ENCODE measurements at places on chromosomes 7 and 10.

DNA sequence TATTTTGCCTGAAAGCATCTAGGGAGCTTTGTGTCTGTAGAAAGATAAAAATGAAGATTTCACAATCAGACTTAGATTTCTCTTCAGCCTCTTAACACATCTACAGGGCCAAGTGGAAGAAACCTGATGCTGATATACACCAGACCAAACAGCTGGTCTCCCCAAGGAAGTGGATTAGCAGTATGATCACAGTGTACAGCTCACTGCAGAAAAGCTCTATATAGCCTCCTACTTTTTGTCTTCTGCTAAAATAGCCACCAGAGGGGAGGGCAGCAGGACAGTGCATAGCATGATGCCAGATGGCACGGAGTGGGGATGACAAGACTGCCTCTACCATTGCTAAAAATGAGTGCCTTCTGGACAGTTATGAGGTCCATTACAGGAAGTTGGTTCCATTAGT is 16.0 kb downstream of the FAM13C start:
- DNase-seq, result no peak

- DNase-seq, result no peak
These were observed 84.0 kb upstream of the PPP1R17 start for GRCh38 chr7:31603046-31603445.

DNA sequence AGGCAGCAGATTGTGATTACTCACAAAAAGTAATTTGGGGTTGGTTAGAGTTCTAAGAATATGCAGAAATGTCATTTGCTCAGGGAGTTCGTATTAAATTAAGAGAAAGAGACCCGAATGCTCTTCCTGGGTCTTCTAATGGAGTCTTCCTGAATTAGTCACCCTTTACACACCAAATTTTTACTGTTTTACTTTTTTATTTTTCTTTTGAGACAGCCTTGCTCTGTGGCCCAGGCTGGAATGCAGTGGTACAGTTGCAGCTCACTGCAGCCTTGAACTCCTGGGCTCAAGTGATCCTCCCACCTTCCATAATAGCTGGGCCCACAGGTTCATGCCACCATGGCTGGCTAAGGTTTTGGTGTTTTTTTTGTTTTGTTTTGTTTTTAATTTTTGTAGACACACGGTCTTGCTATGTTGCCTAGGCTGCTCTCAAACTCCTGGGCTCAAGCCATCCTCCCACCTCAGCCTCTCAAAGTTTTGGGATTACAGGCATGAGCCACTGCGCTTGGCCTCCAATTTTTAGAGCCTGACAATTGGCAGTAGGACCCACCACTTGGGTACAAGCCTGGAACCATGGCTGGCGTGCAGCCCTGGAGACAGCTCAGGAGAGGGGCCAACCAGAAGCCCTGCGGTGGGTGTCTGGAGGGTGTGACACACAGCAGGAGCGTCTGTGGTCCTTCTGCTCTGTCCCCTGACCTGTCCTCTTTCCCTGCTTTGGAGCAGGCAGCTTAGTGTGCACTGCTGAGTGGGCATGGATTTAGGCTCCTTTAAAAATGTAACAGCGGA is 16.4 kb upstream of the BHLHA15 start:
- DNase-seq, result no peak

- DNase-seq, result no peak
These were observed 2.0 kb downstream of the HOXA11 start for GRCh38 chr7:27182861-27183681.

- DNase-seq, result no peak
These were observed 59.8 kb downstream of the RAMP3 start for GRCh38 chr7:45217358-45217757.

DNA sequence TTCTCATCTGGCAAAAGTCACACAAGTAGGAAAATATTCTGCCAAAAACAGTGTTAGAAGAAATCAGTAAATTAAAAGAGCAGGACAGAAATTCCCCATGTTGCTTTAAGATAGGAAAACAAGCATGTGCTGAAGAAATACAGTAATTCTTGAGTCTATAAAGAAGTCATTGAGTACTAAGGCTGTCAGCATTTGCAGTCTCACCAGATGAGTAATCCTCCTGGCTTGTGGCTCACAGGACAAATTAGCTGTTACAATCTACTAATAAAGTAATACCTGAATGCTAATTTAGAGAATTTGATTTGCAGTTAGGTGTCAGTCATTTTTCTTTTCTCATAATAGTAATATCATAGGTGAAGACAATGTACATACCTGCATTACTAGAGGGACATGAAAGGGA is 1158.9 kb upstream of the CELF2 start:
- DNase-seq, result no peak

DNA sequence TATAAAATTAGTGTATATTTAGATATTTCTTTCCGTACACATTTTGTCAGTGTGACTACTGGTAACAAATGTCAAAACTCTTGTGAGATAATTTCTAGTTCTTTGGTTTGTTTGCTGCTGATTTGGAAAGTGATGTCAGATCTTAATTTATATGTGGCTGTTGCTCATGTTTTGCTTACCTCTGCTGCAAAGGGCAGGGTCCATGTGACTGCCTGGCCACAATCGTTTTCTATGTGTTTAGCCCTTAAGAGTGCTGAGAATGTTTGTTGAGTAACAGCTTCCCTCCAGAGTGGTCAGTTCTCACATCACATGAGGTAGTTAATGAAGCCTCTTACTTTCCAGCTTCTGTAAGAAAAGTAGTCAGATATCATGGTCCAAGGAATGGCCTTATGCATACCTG is 4.2 kb downstream of the NRBF2 start:
- DNase-seq, result no peak

DNA sequence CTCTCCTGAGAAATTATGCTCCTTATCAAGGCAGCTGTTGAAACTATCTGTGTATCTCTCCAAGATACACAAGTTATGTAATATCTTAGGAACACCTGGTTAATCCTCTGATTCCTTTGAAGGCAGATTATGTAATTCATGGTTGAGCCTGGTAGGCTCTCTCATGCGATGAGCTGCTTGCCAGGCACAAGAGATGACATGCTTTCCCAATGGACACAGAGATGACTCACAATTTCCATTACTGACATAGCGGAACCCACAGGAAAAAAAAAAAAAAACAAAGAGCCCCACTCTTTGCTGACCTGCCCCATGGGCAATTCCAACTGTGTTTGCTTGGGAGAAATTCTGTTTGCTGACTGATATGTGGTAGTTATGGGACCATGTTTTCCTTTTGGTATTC is 736.4 kb upstream of the PHF14 start:
- DNase-seq, result no peak

DNA sequence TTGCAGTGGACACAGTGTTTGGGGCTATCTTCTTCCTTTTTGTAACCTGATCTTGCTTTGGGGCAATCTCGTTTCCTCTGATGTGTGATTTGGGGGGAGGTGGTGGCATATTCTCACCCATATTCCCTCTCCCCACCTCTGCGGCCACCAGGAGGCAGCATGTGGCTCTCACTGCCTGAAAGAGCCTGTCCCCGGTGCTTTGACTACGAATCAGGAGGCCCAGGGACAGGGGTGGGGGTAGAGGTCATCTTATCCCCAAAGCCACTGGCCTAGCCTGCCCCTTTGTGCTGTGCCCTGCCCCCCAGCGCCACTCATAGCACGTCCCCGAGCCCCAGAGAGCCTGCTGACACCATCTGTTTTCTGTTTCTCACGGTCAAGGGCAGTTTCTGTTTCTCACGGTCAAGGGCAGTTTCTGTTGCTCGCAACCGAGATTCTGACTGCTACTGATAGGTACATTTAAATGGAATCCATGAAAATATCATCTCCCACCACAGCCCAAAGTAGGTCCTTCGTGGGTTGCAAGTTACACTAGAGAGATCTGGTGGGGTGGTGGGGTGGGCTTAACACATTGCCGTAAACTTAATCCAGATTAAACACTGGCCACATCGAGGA is 28.2 kb downstream of the PHYH start:
- peak; percentile 54 for DNase-seq

GRCh38 chr10:22087402-22087738 is 83.8 kb upstream of the DNAJC1 start:
- no peak for DNase-seq

DNA sequence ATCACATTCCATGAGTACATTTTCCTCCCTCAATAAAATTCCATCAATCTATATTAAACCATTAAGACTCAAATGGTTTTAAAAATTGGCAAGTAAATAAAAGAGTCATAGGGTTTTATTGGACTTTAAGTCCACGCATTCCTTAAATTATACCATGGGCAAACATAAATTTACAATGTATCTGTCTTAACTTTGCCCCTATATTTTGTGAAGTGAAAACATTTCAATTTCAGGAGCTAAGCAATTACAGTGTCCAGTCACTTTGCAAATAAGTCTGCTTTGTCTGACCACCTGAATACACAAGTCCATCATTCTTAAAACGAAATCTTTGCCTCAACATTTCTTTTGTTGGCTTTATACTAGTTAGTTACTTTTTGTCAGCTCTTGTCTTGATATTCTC is 197.5 kb upstream of the SEMA3D start:
- DNase-seq, result no peak

DNA sequence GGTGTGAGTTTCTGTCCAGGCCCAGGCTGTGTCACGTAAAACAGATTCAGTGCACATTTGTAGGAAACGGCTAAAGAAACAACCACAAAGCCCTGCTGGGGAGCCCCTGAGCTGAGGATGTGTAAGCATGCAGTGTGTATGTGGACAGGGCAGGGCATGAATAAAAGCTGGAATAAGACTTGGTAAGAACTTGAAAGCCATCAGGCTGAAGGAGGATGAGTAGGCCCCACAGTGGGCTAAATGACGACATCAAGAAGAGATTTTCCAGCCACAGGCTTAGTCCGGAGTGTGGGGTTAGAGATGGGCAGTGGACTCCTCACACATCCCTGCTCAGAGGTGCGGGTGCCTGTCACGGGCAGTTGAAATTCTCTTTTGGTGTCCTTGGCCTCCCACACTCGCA is 270.7 kb upstream of the BMPER start:
- DNase-seq, result no peak

DNA sequence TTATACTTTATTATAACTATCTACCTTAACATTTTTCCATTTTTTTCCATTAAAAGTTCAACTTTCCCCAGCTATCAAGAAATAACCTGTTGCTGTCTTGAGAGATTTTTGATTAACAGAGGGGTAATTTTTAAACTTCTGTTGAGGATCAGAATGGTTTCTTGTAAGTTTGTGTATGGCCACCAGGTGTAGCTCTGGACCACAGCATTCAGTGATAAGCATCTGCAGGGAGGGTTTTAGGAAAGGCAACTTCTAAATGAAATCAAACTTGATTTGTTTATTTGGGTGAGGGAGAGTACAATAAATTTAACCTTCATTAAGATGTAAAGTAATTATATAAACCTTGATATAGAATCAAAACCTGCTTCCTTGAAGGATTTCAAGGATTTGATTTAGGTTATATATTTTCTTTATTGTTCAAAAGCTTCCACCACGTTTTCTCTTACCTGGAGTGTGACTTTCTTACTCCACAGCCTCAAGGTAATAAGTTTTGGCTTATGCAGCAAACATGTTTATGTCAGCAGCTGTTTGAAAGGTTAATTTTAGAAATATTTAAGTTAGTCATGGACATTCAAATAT is 153.3 kb downstream of the STK31 start:
- DNase-seq, result no peak

DNA sequence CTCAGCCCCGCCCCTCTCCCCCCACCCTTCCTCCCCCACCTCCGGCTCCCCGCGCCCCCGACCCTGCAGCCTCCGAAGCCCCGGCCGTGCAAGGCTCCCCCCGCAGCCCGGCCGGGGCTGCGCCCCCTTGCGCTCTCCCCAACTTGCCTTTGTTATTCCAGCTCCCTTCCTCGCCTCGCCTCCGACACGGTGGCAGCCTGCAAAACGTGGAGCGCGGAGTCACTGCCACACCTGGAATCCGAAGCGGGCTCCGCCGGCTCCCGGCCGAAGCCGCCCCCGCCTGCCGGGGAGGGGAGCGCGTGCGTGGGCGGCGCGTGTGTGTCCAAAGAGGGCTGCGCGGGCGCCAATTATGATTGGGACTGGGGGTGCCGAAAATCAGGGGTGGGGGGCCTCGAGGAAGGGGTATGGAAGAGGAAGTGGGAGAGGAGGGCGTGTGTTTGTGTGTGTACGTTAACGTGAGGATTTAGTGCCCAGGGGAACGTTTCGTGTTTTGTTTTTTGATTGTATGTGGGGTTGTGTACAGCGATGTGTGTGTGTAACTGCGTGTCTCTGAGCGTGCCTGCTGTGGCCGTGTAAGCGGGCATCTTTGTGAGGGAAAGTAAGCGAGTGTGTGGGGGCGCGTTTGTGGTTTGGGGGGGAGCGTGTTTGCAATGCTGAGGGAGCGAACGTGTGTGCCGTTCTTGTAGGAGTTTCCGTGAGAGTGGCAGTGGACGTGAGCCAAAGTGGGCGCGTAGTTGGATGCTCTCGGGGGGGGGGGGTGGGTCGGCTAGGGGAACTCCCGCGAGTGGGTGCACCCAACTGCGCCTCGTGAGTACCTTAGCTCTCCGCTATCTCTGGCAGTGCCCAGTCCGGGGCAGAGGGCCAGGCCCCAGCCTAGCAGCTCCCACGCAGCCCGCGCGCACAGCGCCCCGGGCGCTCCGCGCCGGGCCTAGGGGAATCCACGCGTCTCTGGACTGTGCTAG is 1.2 kb upstream of the ZMIZ1 start:
- DNase-seq, result peak; percentile 81

DNA sequence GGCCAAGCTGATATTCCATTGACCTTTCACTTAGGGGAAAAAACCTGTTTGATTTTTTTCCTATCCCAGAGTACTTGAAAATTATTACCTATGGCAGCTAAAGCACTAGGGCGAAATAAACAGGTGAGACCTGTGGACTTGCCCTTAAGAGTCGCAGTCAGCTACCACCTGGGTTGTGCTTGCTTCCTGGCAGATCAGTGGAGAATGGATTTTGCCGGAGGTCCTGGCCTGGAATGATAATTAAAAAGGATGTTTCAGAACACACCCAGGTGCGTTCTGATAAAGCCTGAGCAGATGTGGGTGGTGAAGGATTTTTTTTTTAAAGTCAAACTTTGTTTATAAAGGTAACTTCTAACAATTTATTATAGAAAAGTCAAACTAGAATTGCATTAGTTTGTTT is 59.1 kb downstream of the AUTS2 start:
- no peak for DNase-seq

DNA sequence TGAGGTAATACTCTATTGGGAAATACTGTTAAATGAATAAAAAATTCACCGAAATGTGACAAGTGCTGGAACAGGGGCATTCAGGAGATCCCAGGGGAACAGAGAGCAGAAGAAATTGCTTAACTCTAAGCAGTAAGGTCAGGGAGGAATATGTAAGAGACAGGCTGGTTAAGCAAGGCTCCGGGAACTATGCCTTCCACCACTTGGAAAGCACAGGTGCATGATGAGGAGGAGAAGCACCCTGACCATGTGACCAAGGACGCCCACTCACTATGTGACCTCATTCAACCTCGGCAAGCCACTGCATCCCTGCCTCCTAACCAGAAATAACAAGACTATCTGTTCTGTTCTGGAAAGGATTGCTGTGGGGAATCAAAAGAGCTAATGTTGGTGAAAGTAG is 218.4 kb downstream of the ELMO1 start:
- DNase-seq, result no peak

Measured in CD4-positive, alpha-beta T cell treated with Interleukin-15 for 1 hour (primary cell).